ENCODE measurements at places on chromosomes 16 and 17.

DNA sequence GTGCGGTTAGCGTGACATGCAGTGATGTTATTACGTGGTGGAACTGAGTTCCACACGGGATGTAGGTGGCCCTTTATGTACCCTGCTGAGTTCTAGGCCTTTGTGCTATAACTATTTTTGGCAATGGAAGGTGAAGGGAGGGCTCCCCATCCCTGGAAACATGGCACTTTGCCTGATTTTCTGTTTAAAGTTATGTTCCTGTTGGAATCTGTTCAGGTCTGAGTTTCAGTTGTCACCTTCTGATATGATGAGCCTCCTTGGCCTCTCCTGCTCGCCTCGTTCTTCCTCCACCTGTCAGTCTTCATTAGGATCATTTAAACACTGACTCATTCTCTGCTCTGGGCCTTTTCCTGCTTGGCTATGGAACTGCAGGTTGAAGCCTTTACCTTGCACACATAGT is 200.6 kb downstream of the FTO start:
- DNase-seq: no peak

- DNase-seq: no peak
Measured at GRCh38 chr16:76705892-76706291, 428.7 kb downstream of the CNTNAP4 start.

GRCh38 chr17:42345396-42346073 is 42.7 kb downstream of the STAT3 start:
- DNase-seq: no peak

DNA sequence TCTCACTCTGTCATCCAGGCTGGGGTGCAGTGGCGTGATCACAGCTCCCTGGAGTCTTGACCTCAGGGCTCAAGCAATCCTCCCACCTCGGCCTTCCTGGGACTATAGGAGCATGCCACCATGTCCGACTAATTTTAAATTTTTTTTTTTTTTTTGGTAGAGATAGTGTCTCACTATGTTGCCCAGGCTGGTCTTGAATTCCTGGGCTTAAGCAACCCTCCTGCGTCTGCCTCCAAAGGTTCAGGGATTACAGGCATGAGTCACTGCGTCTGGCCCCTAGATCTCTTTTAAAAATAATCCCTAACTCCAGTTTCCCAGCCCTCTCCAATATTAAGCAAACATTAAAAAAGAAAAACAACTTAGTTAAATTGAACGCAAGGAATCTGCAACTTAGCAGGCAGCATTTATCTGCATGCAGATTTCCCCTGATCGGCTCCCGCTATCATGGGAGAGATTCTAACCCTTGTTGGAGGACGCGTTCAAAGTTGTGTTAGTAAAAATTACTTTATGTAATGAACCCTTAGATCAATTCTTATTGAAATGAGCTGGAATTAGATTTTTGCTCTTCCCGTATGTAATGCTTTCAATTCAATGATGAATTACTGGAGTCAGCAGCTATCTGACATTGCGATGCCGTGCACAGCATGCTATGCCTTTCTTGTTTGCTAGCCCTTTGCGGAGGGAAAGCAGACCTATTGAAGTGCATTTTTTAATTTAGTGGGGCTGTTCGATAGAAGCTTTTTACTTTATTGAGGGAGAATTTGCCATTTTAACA is 171.7 kb downstream of the HAPSTR1 start:
- no peak for DNase-seq

- DNase-seq: no peak
Measured at GRCh38 chr17:54882950-54883349, 17.7 kb upstream of the TOM1L1 start.

GRCh38 chr16:84791088-84791487 is 28.7 kb upstream of the CRISPLD2 start:
- DNase-seq: no peak

Measured in mesendoderm (in vitro differentiated cells).